ENCODE measurements at places on chromosomes 7 and 10. TPM values are rescaled to one million over a fixed set of nuclear protein-coding genes. Genes with fewer than 3 reads are reported as not detected.

Gene RBP4
- not detected for total RNA-seq

Gene ECHDC3
- 7.9 TPM for total RNA-seq

DNA sequence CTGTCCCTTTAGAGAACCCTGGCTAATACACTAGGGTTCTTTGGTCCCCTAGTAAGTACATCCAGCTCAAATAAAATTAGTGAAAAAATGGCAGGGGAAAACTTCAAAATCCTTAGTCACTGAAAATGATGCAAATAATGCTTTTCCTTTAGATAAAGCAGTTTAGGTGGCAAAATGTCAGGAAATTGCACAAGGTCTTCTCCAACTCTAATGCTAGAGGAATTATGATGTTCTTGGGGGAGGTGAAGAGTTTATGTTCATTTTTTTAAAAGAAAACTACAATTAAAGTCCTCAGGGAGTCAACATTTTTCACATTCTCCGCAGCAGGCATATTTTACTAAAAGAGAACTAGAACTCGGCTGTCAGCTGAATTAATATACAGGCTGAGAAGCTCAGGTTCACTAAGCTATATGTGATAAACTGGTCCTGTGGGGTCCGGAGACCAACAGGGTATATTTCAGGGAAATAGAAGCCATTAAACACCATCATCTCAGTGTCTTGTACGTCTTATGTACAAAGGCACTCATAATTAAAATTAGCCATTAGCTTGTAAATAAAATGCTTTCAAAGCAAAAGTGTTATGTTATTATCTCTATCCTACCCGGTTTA lies 1164.7 kb upstream of the AUTS2 start:
- DNase-seq, result no peak

- peak; percentile 34 for DNase-seq
Measured at GRCh38 chr10:63633677-63634487, 112.7 kb downstream of the REEP3 start.

Gene GHRHR
- total RNA-seq, result not detected

DNA sequence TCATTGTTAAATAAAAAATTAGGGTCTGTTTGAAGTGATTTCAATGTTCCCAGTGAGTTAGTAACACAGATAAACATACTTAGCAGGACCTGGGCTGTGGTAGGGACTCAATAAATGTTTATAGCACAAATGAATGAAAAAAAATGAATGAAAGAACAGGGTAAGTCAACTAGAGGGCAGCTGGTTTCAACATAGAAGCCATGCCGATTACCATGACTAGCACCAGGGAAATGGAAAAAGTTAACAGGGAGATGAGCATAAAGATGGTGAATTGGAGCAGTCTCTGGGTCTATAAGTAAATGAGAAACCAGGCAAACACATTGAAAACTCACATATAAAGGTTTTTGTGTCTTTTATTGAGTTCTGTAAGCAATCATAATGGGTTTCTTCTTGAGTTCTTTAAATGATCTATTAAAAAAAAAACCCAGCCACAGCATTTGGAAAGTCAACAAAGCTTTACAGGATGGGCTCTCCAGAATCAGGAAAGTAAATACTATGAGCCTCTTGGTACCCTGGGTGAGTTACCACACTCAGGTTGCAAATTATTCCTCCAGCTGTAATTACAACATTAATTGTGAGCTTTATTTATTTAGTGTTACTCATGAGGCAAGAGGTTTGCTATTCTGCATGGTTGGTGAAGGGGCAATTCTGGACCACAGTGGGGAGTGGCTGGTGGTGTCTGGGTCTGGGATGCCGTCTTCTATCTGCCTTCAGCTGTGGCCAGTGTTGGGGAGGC lies 46.1 kb upstream of the MTPN start:
- DNase-seq, result peak; percentile 6

Data from Daoy (cell line).